Activated CD8-positive, alpha-beta memory T cell treated with anti-CD3 and anti-CD28 coated beads, Interleukin-2, amount 50 U/mL, for 48 hours (primary cell): ENCODE measurements at places on chromosomes 2 and 18.

- DNase-seq = no peak
These were observed 40.4 kb downstream of the CHST9 start for GRCh38 chr18:27144672-27145071.

DNA sequence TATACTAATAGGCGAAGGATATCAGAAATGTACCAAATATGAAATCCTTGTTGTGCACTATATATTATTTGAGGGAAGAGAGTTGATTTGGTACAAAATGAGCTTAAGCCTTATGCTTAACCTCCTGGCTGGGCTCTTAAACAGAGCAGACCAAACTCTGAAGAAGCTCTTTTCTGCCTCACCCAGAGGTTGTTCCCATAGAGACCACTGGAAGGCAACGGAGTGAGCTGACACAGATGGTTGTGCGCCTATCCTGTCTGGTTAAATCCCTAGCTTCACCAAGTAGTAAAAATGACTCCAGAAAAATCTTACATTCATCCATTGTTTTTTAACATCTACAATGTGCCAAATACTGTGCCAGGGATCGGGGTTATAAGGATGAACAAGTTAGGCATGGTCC lies 55.9 kb upstream of the NOL4 start:
- DNase-seq = no peak

DNA sequence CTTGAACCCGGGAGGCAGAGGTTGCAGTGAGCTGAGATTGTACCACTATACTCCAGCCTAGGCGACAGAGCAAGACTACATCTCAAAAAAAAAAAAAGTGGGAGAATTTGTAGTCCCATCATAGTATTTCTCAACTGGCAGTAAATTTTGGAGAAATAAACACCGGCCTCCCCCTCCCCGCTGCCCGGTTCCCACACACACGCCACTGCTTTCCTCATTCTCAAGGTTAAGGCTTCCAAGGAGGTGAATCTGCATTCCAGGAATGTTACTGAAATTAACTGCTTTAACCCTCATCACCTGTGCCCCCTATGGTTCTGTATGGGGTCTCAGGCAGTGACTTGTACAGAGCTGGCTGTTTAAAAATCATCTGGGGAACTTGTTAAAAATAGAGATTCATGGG lies 49.9 kb downstream of the MRPL35 start:
- DNase-seq = no peak

DNA sequence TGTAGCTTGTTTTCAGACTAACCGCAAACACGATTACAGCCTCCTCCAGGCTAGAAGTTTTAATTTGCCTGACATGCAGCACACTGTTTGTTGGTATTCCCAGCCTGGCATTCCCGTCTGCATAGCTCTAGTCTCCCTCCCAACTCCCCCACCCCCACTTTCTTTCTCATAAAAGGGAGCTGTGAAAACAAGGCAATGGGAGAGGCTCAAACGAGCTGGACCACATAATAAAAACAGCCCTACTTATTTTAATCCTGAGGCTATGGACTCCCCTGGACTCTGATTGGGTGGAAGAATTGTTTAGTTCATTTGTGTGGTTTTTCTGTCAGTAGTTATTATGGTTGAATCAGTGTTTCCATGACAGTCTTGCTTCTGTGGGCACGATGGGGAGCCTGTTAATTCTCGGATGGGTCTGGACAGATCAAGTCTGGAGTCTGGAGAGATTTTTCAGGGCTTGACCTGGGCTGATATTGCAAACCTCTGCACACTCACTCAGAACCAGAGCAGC lies 1.2 kb downstream of the STON1 start:
- DNase-seq = no peak

DNA sequence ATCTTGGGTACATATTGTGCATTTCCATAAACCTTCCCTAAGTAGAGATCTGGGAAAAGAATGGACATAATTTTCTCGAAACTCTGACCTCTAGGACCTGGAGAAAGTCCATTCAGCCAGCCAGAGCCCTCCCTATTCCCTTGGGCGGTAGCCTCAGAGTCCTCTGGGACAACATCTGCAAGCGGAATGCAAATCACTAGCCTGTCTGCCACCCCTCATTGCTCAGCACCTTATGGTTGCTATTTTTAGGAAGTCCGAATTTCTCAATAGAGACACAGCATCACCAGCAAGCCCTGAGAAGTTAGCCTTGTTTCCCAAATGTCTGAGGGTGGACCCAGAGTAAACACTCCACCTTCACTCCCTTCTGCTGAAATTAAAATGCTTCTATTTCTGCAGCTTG lies 17.6 kb upstream of the CD28 start:
- no peak for DNase-seq

GRCh38 chr18:24988253-24988840 lies 363.6 kb downstream of the ZNF521 start:
- no peak for DNase-seq

- DNase-seq = no peak
These were observed 222.3 kb upstream of the ARL4C start for GRCh38 chr2:234719116-234719716.

DNA sequence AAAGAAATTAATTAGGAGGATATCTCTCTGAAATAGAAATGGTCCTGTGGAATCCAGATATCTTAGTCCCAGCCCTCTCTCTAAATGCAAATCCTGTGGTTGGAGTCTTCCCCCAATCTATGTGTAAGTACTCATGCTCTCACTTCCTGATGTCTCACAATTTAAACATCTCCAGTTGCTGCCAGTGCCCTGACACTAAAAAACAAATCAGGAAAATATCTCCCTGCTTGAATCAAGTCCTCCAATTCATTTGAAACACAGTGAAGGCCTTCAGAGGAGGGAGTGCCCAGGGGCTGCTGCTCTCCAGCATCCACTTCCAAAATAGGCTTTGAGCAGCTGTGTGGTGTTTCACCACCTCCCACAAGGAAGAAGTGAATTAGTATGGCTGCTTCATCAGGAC lies 413.8 kb downstream of the RAD51AP2 start:
- no peak for DNase-seq

DNA sequence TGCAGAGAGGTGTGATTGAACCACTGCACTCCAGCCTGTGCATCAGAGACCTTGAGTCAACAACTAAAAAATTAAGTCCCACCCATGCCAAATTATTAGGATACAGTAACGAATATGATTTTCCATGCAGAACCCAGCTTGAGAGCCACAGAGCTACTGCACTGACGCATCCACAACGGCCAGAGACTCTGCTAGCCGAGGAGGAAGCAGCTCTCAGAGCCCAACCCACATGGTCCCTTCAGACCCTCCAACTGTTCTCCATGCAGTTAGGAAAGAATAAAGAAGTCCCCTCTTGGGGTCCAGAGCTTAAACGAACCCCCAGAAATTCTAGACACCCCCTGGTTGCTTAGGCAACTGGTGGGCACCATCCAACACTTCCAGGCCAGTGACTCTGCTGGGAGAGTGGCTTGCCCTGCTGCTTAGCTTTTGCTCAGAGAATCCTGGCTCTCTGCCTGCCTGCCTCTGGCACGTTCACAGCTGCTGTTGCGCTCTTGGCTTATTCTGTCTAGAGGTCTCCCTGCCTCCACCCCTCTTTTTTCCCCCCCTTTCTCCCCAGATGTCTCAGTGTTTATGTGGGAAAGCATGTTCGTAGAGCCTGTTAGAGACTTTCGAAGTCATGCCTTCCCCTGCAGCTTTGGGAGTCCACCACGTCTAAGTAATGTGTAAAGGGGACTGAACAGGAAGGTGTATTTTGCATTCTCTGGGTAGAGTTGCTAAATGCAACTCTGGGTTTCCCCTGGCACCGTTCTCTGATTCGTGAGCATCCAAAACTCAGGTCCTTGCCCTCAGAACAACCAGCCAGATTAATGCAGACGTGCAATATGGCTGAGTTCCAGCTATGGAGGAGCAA lies 26.0 kb upstream of the SP3 start:
- no peak for DNase-seq

- peak; percentile 61 for DNase-seq
These were observed 9.7 kb downstream of the PROKR1 start for GRCh38 chr2:68653034-68653433.
